ENCODE measurements at places on chromosomes 7 and 10.
A peak's percentile ranks its signal among the peaks of the same experiment; 100 is the strongest.

DNA sequence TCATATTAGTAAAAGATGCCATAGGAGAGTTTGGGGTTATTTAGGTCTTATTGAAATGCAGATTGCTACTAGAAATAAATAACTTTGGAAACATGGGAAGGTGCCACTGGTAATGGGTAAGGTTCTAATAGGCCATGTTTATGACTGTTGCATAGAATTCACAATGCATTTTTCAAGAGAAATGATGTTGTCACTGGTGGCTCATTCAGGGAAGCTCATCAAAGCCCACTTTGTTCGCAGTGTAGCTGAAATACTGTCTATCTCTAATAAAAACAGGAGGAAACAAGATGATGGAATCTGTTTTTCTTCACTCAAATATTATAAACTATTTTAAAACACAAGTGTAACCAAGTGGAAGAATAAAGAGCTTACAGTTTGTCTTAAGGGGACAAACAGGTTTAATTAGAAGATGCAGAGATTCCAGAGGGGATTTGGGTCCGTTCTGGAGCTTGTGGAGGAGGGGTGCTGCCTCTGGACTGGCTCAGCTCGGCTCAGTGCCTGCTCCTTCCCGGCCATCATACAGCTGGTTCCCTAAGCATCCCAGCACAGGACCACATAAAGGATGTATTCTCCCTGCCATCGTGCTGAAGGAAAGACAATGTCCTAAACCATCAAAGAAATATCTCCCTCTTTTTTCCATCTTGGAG, 20.4 kb downstream of the OPALIN start:
- DNase-seq: no peak

GRCh38 chr7:105756367-105756766, 120.0 kb downstream of the ATXN7L1 start:
- no peak for DNase-seq

GRCh38 chr10:125991392-125991791, 95.0 kb downstream of the FANK1 start:
- DNase-seq: no peak

GRCh38 chr7:124752310-124752709, 13.3 kb downstream of the GPR37 start:
- no peak for DNase-seq

- DNase-seq: no peak
Observed at GRCh38 chr7:43508461-43508860, 74.4 kb upstream of the STK17A start.

GRCh38 chr10:46014206-46014605, 16.2 kb downstream of the NCOA4 start:
- DNase-seq: no peak

- no peak for DNase-seq
Observed at GRCh38 chr10:96053985-96054384, 10.6 kb downstream of the CCNJ start.

DNA sequence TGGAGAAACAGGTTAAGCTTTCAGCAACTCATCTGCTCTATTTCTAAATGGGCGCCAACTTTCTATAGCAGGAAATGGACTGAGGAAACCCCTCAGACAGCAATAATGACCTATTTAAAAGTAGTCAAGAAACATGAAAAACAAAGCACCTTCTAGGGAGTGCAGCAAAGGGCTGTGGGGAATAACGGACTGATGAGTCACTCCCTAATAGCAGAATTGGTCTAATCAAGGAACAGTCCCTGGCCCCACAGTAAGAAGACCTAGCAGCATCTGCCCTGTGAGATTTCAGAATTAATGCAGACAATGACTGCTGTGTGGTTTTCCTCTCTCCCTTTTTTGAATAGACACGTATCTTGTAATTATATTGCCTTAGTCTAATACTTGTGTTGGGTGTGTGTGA, 602.9 kb downstream of the IPMK start:
- no peak for DNase-seq

- no peak for DNase-seq
Observed at GRCh38 chr10:89283025-89283935, 18.6 kb upstream of the IFIT2 start.

DNA sequence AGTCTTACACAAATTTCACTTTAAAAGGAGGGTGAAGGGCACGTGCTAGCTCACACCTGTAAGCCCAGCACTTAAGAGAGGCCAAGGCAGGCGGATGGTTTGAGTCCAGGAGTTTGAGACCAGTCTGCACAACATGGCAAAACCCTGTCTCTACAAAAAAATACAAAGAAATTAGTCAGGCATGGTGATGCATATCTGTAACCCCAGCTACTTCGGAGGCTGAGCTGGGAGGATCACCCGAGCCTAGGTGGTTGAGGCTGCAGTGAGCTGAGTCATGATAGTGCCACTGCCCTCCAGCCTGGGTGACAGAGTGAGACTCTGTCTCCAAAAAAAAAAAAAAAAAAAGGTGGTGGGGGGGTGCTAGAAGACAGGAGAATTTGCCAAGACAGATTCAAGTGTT, 237.3 kb upstream of the KLF14 start:
- no peak for DNase-seq

DNA sequence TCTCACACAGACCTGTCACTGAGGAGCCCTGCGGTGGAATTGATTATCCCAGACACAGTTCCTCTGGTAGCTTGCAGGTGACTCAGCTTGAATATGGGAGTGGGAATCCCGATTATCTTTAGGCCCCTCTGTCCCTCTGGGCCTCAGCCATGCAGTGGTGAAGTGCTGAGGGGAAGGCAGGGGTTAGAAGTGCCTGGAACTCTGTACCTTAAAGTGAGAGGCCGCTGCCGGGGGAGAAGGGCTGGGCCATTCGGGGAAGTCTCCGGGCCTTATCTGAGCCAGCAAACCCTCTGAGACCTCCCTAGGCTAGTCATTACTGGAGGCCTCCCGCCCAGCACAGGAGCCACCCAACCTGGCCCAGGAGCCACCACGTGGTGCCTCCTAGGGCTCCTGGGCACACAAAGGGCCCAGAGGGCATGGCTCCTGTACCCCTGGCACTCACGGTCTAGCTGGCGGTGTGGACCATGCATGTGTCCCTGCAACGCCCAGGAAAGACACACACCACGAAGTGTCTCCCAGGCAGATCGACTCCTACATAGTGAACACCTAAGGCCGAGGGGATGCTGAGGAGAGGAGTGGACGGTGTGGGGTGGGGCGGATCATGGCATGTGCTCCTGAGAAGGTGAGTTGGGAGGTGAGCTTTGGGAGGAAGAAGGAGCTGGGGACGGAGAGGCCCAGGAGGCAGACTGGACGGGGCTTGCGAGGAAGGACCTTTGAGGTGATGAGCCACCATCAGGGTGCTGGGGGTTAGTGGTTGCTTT, 56.2 kb downstream of the HK1 start:
- no peak for DNase-seq

DNA sequence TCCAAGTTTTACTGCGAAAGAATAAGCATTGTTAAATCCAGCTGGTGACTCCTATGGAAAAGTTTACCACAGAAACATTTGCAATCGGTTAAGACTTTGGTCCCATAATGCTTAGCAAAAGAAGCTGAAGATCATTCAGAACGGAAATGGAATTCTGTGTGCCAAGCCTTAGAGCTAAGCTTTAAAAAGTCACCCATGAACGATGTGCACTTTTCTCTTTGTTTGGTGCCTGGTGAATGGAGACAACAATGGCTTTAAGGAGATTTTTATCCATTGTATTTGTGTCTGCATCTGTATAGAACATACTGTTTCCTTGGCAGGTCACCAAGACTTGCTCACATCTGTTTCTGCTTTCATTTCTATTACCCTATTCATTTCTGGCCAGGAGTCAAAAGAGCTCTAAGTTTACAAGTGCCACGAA, 26.3 kb upstream of the COL1A2 start:
- DNase-seq: no peak

- DNase-seq: no peak
Observed at GRCh38 chr7:55163733-55164132, 144.9 kb downstream of the EGFR start.

GRCh38 chr10:127976286-127976685, 69.4 kb downstream of the PTPRE start:
- no peak for DNase-seq

- DNase-seq: no peak
Observed at GRCh38 chr7:92043637-92044036, 90.6 kb downstream of the CYP51A1 start.

DNA sequence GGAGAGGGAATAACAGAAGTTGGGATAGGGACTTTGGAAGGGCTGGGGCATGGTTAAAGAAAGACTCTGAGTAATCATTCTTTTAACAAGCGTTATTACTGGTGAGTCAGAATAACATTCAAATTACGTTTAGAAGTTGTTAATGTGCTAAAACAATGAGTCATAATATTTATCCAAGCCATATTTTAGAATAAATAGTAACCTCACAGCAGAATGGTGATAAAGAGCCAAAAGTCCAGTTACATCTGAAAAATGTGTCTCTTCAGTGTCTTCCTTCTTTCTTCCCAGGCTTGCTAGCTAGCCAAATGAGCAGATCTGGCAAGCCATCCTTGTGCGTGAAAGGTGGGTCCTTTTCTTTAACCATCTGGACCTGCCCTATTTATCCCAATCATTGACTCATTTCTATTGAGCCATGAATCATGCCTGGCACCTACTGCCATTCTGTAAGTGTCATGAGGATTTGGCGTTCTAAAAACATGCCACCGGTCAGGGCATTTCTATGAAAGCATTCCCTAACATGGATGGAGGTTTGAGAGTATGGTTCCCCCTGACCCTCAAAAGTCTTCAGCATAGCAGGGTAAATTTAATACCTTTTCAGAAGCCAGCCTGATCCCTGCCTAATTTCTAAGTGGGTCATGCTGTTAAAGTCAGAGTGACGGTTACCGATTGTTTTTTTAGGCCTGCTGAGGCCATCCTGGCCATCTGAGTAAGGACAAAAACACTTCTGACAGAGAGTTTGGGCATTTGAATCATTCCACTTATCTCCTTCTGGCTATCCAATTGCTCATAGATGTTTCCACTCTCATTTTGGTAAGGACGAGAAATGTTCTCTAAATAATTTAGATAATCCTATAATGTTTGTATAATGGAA, 26.9 kb downstream of the MYPN start:
- no peak for DNase-seq

GRCh38 chr10:94088926-94089381, 95.2 kb downstream of the PLCE1 start:
- no peak for DNase-seq

GRCh38 chr7:92498557-92498956, 20.8 kb upstream of the ERVW-1 start:
- DNase-seq: no peak

- no peak for DNase-seq
Observed at GRCh38 chr10:22230158-22230833, 12.5 kb upstream of the EBLN1 start.

- DNase-seq: no peak
Observed at GRCh38 chr7:92799446-92800211, 36.7 kb downstream of the CDK6 start.

DNA sequence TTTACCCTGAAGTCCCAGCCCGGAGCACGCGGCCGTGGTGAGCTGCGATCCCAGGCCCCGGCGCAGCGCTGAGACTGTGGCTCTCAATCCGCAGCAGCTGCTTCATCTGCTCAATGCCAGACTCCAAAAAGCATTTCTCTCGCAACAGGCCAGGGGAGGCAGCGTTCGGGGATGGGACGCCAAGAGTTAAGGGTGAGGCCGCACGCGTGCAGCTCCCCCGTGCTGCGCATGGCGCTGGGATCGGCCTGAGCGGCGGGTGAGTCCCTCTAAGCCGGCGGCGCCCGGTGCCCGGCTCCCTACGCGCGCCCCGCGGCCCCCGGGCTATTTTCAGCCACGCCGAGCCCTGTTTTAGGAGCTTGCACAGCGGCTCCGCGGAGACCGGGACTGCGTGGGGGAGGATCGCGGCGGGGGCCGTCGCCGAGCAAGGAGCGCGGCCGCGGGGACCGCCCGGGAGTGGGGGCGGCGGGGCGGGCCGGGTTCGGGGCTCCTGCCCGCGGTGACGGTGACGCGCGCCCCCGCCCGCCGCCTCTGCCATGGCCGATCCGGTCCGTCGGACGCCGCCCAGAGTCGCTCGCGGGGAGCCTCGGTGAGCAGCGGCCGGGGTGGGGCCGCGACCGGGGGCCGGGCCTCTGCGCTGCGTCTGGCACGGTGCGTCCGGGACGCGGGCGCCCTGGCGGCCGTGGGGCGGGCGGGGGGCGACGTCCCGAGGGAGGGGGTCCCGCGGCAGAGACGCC, 29.4 kb upstream of the JAKMIP3 start:
- peak; percentile 10 for DNase-seq

DNA sequence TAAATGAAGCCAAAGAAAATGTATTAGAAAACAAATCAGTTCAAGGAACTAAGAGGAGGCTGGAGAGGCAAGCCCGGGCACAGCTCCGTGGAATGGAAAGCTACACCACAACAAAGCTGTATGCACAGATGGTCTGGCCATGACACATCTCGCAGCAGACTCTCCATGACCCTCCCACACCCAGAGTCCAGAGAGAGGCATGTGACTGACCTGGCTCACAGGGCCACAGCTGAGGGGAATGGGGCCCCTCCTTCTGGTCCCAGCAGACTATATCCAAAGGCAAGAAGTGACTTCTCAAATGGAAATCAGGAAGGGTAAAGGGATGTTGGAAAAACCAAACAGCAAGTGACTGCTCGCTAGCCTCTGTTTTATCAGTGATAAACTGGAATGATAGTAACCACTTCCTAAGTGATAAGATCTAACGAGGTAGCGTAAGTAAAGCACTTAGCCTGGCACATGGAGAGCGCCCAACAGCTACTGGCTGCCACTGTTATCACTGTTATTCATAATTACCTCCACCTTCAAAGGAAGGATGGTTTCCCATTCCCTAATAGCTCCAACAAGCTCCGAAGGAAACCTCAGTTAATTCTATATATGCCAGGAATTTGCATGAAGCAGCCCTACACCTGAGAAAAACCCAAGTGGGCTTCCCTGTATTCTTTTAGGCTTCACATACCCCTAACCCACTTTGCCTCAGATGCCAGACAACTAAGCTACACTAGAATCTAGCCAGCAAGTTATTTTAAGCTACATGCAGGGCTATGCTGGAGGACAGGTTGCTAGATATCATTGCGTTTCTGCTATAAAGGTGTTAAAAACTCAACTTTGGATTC, 8.4 kb downstream of the OSBPL3 start:
- DNase-seq: no peak

GRCh38 chr10:79431891-79432831, 13.3 kb downstream of the ZCCHC24 start:
- DNase-seq: no peak

GRCh38 chr10:112362833-112363232, 11.1 kb upstream of the ACSL5 start:
- no peak for DNase-seq
